ENCODE measurements at places on chromosomes 6 and 20.
A peak's percentile ranks its signal among the peaks of the same experiment; 100 is the strongest.

DNA sequence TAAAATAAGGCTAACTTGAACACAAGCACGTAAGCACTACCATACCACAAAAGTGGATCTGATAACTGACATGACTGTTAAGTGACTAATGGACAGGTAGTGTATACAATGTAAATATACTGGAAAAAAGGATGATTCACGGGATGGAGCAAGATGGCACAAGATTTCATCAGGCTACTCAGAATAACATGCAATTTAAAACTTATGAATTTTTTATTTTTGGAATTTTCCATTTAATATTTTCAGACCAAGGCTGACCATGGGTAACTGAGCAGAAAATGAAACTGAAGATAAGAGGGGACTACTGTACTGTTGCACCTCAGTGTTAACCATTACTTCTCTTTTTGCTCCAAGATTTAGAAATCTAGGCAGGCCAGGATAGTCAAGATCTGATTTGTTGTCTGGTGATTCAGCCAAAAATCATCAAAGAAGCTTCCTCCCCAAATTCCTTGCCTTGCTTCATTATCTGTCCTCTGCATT, 45.4 kb downstream of the TPBG start:
- DNase-seq = peak; percentile 70

DNA sequence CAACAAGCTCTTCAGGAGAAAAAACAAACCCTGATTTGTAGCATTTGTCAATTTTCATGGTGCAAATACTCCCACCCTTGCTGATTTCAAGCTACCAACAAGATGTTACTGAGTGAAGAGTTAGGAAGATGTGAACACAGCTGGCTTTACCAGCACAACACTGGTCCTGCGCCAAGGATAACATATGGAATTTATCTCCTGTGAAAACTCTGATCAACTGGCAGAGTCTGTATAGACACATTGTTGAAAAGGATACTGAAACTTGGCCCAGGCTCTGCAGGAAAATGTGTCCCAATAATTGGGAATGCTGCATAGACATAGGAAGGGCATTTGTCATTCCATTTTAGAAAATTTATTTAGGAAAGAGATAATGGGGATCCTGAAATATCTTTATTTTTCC, 29.0 kb downstream of the OTOR start:
- no peak for DNase-seq

DNA sequence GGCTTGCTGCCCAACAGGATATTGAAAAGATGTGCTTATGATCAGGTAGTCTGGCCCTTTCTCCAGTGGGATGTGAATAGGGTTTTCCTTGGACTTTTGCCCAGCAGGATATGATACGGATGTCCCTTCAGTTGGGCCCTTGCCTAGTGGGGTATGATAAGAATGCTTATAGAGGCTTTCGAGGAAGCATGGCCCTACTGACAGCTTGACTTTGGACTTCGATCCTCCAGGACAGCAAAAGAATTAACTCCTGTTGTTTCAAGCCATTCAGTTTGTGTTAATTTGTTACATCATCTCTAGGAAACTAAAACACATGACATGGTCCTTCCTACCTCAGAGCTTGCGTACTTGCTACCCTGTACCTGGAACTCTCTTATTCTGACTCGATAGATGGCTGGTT, 9.7 kb upstream of the ZNF334 start:
- DNase-seq = no peak

GRCh38 chr6:42103753-42104094, 38.7 kb downstream of the C6orf132 start:
- no peak for DNase-seq

- no peak for DNase-seq
These were observed 477.1 kb upstream of the EYS start for GRCh38 chr6:66184091-66184490.

DNA sequence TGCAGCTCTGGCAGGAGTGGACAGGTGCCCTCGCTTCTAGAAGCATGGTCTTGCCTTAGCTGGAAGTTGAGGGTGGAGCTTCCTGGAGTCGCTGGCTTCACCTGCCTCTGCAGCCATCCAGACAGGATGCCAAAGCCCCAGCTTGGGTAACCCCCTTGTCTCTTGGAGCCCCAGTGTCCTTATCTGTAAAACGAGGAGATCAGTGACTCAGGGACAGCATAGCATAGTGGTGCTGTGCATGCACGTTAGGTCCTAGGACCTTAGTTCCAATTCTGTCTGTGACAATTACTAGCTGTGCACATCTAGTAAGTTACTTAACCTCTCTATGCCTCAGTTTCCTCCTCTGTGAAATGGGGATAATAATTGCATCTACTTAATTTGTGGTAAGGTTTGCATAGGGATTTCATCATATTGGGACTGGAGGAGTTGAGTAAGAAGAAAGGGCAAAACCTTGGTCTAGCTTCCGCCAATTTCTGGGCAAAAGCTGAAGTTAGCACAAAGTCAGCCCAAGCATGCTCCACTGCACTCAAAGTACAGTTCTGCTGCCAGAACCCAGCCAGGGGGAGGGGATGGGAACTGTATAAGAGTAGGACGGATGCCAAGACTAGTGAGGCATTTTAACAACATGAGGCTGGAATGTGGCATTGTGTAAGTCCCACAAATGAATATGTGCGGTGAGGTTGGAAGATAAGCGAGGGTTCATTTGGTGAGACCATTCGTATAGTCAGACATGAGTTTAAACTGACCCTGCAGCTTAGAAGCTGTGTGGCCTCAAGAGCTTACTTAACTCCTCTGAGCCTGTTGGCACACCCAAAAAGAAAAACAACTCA, 24.5 kb downstream of the TOX2 start:
- peak; percentile 98 for DNase-seq

All from RCC 7860 (cell line).